SK-N-SH (cell line): ENCODE measurements at places on chromosomes 13 and 19.

DNA sequence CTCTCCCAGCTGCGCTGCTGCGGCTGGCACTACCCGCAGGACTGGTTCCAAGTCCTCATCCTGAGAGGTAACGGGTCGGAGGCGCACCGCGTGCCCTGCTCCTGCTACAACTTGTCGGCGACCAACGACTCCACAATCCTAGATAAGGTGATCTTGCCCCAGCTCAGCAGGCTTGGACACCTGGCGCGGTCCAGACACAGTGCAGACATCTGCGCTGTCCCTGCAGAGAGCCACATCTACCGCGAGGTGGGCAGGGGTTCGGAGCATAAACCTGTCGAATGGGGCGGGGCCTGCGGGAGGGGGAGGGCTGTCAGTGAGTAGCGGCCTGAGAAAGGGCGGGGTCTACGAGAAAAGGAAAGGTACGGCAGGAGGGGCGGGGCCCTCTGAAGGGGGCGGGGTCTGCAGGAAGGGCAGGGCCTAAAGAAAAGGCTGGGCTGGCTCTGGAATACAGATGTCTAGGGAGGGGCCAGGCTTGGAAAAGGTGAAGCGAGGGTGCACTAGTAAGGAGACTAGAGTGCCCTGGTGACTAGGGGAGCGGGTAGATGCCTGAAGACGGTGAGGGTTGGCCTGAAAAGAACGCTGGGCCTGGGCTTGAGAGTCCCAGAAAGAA is 3.6 kb downstream of the CD37 start:
- DNase-seq = peak; percentile 68
- H3K36me3 ChIP-seq = peaks cover 20% of the 10 kb centered on the region; the same call in 1 of the 2 replicates
- no peaks in the 10 kb centered on the region for H3K4me1 ChIP-seq

DNA sequence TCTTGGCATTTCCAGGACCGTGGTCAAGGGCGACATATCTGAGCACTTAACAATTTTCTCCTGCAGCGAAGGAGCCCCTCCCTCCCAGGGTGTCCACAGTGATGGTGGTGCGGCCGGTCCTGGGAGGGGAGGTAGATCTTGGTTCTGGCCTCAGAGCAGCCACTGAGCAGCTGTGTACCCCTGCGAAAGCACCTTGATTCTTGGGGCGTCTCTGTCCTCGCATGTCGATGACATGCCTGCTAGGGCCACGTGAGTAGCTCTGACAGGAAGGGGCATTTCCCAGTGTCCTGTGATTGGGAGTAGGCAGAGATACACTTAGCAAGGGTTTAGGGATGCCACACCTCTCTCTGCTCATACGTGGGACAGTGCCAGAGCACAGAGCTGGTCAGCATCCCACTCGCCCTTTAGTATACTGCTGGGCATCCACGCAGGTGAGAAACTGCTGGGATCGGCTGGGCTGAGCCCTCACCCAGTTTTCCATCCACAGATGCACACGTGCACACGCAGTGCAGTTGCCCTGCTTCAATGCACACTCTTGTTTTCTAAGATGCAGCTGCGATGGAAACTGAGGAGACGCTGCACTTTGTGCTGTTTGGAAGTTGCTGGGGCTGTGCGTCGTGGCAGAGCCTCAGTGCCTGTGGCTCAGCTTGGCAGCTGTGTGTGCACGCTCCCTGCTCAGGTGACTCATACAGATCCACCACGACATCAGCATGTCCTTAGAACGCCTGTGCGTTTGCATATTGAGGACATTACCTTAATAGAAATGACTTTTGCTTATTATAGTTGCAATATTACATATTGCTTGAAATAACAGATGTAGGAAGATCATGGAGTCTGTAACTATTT is 66.8 kb downstream of the TEX29 start:
- H3K27ac ChIP-seq = no peak overlapping the region
- H3K27me3 ChIP-seq = no peaks in the 10 kb centered on the region
- H3K4me1 ChIP-seq = no peaks in the 10 kb centered on the region
- DNase-seq = no peak
- H3K4me3 ChIP-seq = no peak overlapping the region

DNA sequence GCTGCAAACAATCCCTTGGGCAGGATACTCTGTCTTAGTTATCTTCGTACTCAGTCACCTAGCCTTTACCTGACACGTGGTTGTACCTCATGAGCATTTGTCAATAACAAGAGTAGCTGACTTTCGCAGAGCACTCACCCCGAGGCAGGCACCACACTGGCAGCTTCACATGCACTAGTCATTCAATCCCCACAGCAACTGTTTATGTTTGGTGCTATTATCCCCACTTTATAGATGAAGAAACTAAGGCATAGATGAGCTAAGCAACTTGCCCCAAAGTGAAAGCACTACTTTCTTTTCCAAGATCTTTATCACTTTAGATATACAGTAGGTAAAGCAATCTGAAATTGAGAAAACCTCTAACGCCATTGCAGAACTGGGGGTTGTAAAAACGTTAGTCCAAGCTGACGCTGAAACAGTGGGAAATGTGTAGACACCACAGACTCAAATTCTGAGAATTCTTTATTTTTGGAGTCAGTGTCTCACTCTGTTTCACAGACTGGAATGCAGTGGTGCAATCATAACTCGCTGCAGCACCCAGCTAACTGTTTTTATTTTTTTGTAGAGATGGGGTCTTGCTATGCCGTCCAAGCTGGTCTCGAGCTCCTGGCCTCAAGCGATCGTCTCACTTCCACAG is 446.0 kb downstream of the FOXO1 start:
- no peak for DNase-seq
- H3K4me1 ChIP-seq = no peaks in the 10 kb centered on the region
- no peaks in the 10 kb centered on the region for H3K27me3 ChIP-seq
- no peak overlapping the region for H3K27ac ChIP-seq

DNA sequence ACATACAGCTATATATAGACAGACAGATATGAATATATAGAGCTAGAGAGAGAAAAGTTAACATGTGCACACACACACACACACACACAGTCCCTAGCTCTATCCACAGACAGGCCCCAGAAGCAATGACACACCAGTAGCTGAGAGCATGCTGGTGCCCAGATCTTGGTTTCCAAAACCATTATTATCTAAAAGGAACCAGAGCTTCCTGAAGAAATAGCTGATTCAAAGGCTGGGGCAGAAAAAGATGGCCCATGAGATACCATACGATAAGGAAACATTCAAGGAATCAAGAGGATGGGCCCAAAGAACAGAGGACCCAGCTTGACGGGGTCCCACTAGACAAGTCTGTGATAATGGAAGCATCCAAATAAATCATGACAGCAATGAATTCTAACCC is 53.4 kb downstream of the ABCC4 start:
- H3K27me3 ChIP-seq = no peaks in the 10 kb centered on the region
- DNase-seq = no peak
- H3K27ac ChIP-seq = no peak overlapping the region
- H3K36me3 ChIP-seq = no peaks in the 10 kb centered on the region
- peaks cover 11% of the 10 kb centered on the region; the same call in 1 of the 2 replicates for H3K4me1 ChIP-seq
- H3K4me3 ChIP-seq = no peak overlapping the region
